Mesenteric fat pad (tissue), 1 donor: ENCODE measurements at places on chromosomes 3 and 15.

DNA sequence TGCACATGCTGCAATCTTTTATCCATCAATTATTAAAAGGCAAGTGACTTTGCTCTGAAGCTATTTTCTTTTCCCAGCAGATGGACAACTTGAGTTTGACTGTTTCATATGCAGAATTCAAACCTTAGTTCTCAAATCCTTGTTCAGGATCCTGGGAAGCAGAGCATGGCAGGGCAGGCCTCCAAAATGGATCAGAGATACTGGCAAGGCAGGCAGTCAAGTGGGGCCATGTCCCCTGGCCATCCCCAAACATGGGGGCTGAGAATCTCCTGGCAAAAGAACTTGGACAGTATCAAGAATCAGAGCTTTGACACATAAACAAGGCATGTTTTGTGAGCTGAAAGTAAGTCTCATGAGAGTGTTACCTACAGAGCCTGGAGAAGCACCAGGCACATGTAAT lies 122.9 kb upstream of the CTNNB1 start:
- DNase-seq: no peak

DNA sequence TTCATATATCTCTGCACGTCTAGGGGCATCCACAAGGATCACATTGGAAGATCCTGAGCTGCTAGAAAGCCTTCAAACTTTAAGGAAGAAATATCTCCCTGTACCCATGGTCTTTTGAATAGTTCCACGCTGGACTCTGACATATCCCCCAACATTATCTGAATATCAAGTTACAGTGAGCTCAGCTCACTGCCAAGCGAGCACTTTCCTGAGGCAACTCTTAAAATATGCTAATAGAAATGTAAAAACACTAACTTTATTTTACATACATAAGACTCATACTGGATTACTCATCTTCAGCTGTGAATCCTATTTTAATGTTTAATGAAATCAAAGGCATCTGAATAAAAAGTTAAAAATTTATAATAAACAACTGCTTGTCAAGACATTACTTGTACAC lies 420.2 kb upstream of the CCDC54 start:
- DNase-seq: no peak

- no peak for DNase-seq
Measured at GRCh38 chr3:99579246-99579645, 59.1 kb upstream of the COL8A1 start.

DNA sequence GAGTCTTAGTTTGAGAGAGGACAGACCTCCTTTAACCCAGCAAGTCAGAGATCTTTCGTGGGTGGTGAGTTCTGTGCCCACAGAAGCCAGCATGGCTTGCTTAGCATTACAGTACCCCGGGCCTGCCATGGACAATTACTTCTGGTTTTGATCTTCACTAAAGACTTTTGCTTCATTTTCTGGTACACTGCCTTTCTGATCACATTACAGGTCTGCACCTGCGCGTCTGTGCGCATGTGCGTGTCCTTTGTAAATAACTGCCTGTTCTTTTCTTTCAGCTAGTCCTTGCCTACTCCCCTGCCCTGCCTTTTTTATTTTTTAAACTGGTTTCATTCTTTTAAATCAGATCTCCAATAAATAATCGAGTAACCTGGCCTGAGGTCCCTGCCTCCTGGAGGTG lies 57.1 kb upstream of the CMTM8 start:
- no peak for DNase-seq

GRCh38 chr3:126888186-126888760 lies 94.6 kb upstream of the PLXNA1 start:
- no peak for DNase-seq

DNA sequence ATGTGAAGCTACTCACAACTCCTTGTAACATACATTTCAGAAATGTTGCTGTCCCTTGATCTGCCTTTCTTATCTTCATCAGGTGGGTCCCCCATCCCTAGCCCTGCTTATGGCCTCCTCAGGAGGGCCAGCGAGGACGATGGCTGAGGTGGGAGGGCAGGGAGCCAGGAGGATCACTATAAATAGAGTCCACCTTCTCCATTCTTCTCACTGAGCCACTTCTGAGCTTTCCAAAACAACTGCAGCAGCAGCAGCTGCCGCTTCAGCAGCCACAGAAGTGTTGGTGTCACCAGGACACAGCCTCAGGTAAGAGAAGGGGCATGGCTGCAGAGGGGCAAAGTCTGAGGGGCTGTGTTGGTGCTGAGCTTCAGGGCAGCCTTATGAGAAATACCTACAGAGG lies 53.5 kb downstream of the ANAPC13 start:
- no peak for DNase-seq

GRCh38 chr3:133992951-133993620 lies 36.6 kb downstream of the SLCO2A1 start:
- DNase-seq: peak; percentile 74

DNA sequence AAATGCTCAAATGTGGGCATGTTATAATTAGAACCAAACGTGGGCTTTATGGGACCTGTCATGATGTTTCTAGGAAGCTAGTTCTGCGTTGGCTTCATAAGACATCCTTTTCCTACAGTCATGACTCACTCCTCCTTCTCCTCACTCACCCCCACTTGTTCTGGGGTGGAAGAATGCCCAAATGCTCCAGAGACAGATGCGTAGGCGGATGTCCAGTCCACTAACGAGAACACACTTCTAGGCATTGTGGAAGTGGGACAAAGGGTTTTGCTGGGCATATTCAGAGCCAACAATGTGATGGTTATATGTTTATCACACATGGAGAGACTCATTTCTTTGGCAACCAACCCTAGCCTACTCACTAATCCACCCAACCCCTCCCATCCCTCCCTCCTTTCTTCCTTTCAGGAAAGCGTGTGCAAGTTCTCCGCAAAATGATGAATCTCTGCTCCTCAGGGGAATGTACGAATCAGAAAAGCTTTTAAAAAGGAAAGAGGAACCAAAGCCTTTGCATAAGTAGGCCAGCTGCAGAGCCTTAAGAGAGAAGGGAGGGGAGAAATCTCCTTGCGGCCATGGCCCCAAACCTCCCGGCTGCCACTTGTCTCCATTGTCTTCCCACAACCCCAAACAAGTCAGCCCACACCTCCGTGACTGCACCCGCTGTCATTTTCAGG lies 123.0 kb upstream of the SPRED1 start:
- DNase-seq: no peak

GRCh38 chr15:69090197-69090948 lies 70.1 kb upstream of the GLCE start:
- no peak for DNase-seq

DNA sequence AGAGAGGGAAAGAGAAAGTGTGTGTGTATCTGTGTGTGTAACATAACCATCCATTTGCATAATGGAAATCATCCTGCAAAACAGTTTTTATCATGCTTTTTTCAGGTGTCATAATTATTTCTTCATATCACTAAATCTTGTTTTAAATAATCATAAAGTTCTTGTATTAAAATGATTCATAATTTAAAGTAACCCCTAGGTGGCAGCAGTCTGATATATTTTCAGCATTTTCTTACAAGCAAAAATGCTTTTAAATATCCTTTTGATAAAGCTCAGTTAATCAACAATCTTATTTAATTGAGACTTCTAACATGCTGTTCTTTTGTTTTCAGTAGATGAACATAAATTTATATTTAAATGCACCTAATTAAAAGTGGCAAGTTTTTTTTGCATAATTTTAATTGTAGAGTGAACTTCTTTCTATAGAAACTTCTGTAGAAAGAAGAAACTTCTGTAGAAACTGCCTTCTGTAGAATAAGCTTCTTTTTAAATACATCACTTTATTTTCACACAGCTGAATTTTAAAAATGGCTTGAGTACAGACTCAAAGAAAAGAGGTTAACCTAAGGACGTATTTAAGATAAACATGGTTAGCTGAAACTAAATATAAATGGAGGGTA lies 72.5 kb downstream of the OPA1 start:
- no peak for DNase-seq

DNA sequence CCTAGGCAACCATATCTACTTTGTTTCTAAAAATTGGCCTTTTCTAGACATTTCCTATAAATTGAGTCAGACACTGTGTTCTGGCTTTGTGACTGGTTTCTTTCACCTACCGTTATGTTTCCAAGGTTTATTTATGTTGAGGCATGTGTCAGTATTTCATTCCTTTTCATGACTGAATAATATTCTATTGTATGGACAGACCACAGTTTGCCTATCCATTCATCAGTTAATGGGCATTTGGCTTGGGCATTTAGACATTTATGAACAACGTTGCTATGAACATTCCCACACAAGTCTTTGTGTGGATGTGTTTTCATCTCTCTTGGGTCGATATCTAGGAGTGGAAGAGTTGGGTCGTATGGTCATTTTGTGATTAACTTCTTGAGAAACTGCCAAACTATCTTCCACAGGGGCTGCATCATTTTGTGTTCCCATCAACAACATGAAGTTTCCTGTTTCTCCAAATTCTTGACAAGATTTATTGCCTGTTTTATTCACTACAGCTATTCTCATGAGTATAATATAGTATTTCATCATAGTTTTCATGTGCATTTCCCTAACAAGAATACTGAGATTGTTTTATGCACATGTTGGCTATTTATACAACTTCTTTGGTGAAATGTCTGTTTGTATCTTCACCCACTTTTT lies 3.5 kb upstream of the EFCC1 start:
- no peak for DNase-seq

- no peak for DNase-seq
Measured at GRCh38 chr15:67061811-67062368, 3.5 kb upstream of the SMAD3 start.

DNA sequence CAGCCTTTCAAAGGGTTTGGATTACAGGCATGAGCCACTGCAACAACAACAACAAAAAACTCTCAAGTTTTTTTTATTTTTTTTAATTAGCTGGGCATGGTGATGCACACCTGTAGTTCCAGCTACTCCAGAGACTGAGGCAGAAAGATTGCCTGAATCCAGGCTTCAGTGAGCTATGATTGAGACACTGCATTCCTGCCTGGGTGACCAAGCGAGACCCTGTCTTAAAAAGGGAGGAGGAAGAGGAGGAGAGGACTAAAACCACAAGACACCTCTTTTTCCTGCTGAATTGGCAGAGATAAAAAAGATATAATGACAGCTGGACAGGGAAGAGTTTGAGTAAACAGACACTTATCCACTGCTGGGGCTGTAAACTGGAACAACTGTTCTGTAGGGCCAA lies 22.7 kb upstream of the CHRNB4 start:
- DNase-seq: no peak

DNA sequence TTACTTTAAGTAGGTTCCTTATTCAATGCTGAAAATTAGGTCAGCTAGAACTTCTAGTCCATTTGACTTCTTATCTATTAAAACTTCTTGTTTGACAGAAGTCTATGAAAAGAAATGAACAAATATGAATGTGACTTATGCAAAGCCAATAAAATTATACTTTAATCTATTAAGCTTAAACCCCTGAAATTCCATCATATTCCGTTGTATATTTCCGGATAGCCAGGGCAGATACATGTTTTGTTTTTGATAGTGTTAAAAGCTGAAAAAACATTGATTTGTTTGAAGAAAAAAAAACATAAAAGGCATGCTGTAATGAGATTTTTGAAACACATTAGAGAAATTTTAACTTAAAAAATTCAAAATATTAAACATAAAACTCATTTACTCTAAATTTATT lies 667.2 kb upstream of the NAALADL2 start:
- DNase-seq: no peak

- no peak for DNase-seq
Measured at GRCh38 chr15:101120473-101120872, 131.4 kb downstream of the CHSY1 start.

- no peak for DNase-seq
Measured at GRCh38 chr3:178088963-178089362, 447.3 kb upstream of the KCNMB2 start.

GRCh38 chr3:175988401-175988800 lies 1129.3 kb downstream of the NAALADL2 start:
- DNase-seq: no peak

DNA sequence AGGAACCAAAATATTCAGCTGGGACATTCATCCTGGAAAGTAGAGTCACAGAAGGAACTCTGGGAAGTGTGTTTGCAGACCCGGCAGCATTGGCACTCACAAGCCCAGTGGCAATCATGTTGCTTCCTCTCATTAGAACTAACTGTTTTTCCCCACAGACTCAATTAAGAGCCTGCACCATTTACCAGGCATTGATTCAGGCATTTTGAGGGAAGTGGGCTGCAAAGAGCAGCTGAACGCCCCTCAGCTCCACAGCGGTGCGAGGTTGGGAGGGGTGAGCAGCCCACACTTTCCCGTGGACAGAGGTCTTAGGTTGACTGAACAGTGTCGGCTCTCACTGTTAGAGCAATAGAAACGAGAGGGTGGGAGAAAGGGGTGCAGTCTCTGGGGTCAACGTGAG lies 143.8 kb downstream of the STT3B start:
- DNase-seq: no peak

GRCh38 chr3:132255041-132255745 lies 62.0 kb upstream of the ACP3 start:
- no peak for DNase-seq

GRCh38 chr15:68383161-68384074 lies 48.5 kb downstream of the ITGA11 start:
- peak; percentile 1 for DNase-seq
